Effector CD4-positive, alpha-beta T cell (primary cell): ENCODE measurements at places on chromosomes 1 and 21.

- DNase-seq = no peak
Measured at GRCh38 chr1:87497380-87498203, 168.9 kb downstream of the LMO4 start.

- DNase-seq = no peak
Measured at GRCh38 chr1:5492846-5493245, 499.4 kb downstream of the NPHP4 start.

- no peak for DNase-seq
Measured at GRCh38 chr1:106746448-106747085, 309.9 kb upstream of the PRMT6 start.

GRCh38 chr1:94317790-94318188, 80.4 kb upstream of the ARHGAP29 start:
- no peak for DNase-seq

DNA sequence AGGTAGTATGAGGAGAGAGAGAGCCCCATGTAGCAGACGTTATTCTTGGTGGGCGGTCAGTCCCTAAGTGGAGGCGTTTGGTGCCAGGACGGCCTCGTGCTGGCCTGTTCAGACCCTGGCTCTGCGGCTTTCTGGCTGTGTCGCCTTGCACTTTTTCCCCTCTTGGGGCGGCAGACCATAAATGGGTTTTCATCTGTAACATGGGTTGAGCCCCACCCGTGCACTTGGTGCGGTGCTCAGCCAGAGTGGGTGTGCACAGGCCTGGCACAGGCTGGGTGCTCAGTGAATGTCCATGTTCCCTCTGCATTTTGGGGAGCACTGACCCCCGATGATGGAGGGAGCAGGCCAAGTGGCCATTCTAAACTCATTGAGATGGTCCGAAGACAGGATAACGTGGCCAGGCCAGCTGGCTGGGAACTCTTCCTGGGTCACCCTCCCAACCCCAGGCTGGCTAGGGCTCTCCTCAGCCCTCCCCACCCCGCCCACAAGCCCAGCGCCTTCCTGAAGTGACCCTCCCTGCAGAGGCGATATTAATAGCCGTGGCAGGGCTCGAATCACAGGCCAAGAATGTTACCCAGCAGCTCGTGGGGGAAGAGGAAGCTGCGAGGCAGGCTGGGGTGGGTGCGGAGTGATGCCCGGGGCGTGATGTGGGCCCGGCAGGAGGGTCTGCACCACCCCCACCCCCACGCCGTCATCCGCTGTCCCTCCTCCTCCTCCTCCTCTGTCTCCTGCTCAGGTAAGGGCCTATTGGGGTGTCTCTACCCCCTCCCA, 78.5 kb downstream of the ARHGEF10L start:
- no peak for DNase-seq

GRCh38 chr21:45227735-45228134, 60.0 kb downstream of the POFUT2 start:
- DNase-seq = no peak

DNA sequence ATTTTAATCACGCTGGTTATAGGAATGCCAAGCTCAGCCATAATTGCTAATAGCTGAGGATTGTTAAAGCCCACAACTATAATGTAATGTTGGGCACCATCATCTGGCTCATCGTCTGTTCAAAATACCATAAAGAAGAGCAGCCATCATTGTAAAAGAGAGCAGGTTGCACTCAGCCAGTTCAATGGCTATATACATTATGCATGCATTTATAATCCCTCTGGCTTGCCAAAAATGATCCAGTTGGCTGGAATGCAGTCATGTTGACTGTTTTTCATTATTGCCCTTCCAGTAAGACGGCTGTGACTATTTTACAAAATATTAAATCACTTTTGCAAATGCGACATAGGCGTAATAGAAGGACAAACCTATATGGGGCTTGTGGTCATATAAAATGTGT, 85.3 kb downstream of the SPAG17 start:
- no peak for DNase-seq

DNA sequence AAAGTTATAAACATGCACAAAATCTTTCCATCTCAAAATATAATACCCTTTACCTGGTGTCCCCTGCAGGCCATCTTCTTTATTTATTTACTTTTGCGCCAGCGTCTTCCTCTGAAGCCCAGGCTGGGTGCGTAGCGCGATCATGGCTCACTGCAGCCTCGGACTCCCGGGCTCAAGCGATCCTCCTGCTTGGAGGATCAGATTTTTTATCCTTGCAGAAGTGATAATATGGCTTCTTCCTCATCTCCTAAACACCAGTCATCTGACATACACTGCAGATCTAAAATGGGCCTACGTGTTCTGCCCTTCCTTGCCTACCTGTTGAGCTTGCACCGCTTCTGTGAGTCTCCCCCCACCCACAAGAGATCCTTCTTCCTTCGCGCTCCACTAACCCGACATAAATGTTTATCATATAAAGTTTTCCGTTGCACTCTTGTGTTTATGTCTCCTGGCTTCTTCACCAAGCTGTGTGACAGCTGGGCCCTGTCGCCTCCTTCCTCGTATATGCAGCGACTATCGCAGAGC, 506 bp upstream of the SRP9 start:
- DNase-seq = no peak
